ENCODE measurements at places on chromosomes 16 and 17.
A peak's percentile ranks its signal among the peaks of the same experiment; 100 is the strongest.

DNA sequence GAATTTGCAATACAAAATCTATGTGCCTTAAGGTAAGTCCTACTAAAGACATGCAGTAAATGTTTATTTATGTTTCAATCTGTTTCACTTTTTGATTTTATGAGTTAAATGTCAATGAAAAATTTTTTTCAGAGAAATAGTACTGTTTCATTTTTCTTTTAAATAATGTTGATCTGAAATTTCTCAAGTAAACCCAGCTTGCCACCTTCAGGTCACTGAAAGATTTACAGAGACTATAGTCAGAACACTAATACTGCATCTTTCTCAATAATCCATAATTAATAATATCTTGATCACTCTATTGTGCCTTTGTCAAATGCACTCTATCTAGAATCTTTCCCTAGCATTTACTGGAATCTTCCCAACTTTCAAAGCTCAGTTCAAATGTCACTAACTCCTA lies 6.5 kb upstream of the DHX40 start:
- DNase-seq, result no peak

DNA sequence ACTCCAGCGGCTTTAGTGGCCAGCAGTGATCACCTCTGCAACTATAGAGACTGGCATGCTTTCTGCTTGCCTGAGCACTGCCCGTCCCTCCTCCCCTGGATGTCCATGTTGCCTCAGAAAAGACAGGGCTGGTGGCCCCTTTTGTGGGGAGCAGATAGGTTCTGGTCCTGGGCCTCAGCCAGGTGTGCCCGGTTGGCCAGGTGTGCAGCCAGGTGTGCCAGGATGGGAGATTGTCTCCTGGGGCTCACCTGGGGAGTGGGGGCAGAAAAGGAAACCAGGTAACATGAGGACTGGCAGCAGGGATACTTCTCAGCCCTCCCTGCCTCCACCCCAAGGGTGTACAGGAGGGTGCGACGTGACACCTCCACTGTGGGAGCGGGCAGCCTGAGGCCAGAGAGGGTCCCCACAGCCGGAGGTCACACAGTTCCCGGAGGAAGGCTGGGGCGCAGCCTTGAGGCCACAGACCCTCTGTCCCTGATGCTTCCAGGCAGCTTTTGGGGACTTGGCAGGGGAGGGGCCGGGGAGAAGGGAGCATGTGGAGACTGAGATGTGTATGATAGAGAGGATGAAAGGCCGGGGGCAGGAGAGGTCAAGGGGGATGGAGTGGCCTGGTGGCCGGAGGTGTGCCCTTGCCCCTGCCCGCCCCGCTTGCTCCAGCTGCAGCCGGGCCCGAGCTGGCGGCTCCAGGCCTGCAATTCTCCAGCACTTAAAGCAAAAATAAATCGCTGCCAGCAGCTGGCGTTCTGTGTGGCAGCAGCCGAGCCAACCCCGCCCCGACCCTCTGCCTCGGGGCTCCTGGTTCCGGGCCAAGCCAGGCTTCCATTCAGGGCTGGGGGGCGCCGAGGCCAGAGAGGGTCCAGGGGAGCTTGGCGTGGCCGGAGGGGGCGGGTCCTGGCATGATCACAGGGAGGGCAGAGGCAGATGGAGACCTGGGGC lies 6.7 kb downstream of the KCNJ12 start:
- DNase-seq, result no peak

DNA sequence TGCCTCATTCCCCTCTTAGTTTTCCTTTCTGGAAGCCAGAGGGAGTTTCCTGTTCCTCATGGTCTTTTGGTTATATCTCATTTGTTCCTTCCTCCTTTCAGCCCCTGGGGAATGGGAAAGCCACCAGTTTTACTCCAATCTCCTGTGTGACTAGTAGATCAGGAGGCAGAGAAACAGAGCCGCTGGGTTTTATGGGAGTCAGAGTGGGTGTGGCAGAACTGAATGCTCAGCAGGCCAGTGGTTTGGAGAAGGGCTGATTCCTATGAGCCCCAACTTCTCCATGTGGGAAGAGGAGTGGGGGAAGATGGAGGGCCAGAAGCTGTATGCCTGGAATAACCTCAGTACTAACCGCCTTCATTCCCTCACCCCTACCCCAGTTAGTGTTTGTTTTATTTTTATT lies 4.1 kb downstream of the DNAH2 start:
- DNase-seq, result no peak

DNA sequence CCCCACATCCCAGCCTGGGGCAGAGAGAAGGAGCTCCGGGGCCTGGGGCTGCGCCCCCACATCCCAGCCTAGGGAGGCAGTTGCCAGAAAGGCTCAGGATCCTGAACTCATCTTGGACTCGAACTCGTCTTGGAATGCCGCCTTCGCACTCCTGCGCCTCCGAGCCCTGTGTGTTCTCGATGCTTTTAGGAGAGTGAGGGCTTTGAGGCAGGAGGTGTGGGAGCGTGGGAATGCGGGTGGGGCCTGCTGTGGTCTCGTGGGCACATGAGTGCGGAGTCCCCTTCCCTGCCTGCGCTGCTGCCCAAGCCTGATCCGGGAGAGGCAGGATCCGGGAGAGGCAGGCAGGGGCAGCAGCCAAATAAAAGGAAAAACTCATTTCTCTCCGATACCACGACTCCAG lies 1.2 kb downstream of the BHLHA9 start:
- DNase-seq, result no peak

- peak; percentile 71 for DNase-seq
These were observed 192.4 kb upstream of the GSE1 start for GRCh38 chr16:85420501-85421337.

- no peak for DNase-seq
These were observed 19.8 kb downstream of the SMTNL2 start for GRCh38 chr17:4604111-4604644.

GRCh38 chr17:81656118-81656743 lies at the start of gene PDE6G:
Gene PDE6G, minus strand, starts transcription at chr17:81656542. Its CDS starts 3,237 bp downstream, at chr17:81653305.
- DNase-seq, result no peak

DNA sequence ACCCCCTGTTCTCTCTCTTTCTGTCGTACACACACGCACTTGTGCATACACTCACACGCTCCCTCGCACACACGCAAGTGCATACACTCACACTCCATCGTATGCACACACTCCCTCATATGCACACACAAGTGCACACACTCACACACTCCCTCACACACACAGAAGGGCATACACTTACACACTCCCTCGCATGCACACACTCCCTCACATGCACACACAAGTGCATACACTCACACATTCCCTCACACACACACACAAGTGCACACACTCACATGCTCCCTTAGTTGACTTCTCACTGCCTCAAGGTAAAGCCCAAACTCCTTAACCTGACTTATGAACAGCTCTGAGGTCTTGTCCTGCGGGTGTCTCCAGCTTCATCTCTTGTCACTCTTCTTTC lies 78.7 kb downstream of the NOG start:
- DNase-seq, result no peak

DNA sequence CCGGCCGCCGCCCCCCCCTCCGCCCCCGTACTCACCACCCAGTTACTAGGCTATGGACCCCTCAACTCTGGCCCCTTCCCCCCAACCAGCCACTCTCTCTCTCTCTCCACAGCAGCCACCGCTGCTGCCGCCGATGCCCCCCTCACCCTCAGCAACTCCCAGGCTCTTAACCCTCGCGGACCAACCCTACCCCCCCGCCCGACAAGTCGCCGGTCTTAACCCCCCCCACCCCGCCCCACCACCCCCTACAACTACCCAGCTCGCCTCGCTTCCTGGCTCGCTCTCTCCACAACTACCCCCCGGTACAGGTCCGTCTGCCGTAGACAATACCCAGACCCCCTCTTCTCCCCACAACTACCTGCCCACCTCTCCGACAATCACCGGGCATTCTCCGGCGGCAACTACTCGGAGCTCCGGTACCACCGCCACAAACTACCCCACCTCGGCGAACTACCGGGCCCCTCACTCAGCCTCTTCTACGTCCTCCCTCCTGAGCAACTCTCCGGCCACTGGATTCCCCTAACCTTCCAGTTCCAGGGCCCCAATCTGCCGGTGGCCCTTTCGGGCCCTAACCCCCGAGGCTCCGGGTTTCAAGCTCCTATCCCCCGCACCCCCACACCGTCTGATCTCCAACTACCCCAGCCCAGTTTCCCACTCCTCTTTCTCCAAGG lies 702 bp downstream of the PHF23 start:
- no peak for DNase-seq

- DNase-seq, result peak; percentile 80
These were observed 26.3 kb downstream of the STAT5B start for GRCh38 chr17:42249681-42250446.

- DNase-seq, result no peak
These were observed 262.6 kb downstream of the MAP2K6 start for GRCh38 chr17:69677130-69677529.

DNA sequence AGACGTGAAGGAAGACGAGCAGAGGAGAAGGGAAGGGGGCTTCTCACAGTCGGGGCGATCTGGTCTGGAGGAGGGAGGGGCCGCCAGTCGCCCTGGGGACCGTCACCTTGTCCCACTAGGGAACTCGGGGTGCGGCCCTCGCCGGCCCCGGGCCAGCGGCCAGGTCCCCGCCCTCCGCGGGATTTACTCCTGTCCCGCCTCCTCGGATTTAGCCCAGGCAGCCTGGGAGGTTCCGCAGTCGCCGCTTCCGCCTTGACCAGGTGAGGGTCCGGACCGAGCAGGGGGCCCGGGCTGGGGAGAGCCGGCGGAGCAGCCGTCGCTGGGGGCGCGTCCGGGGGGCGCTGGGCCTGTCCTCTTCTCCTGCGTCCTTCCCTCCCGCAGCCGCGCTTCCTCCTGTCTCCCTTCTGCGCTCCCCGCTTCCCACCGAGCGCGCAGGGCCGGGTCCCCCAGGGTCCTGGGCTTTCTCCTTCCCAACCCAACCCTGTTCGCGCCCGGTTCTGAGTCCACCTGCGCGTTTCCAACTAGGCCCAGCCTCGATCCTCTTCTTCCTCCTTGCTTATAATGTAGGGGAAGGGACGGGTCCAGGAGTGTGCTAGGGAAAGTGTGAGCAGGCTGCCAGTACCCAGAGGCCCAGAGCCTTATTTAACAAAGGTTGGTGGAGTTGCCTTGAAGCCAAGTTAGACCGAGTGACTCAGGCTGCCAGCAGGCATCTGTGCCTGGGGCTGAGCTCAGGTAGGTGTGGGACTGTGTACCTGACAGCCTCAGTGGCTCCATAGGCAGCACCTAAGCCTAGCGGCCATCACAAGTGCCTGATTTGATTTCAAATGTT lies at the start of gene TNK1:
TSS of gene TNK1 (plus strand) at position 235 of the 829 bp plus-strand sequence. CDS start 1,838 bp downstream, outside the sequence.
- DNase-seq, result no peak

- DNase-seq, result no peak
These were observed 41.6 kb upstream of the TNRC6C start for GRCh38 chr17:77916703-77917481.

- DNase-seq, result no peak
These were observed 398.6 kb downstream of the CPPED1 start for GRCh38 chr16:12405089-12405488.

GRCh38 chr17:46163316-46163715 lies 29.9 kb downstream of the KANSL1 start:
- no peak for DNase-seq

DNA sequence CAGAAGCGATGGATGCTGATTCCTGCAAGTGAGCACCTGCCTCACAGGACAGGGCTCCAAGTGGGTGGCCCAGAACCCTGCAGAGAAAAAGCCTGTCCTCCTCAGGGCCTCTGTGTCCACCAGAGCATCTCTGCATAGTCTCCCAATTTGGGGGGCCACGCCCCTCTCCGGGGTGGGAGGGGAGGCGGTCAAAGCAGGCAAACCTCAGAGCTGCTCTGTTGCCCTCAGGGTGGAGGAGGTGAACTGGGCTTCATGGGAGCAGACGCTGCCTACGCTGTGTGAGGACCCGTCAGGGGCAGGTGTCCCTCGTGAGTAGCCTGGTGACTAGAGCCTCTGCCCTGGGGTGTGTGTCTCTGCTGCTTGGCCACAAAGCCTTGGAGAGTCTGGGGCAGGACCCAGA lies 19.3 kb downstream of the TRPV2 start:
- no peak for DNase-seq

- DNase-seq, result no peak
These were observed 19.3 kb downstream of the ARL2BP start for GRCh38 chr16:57264381-57264780.

DNA sequence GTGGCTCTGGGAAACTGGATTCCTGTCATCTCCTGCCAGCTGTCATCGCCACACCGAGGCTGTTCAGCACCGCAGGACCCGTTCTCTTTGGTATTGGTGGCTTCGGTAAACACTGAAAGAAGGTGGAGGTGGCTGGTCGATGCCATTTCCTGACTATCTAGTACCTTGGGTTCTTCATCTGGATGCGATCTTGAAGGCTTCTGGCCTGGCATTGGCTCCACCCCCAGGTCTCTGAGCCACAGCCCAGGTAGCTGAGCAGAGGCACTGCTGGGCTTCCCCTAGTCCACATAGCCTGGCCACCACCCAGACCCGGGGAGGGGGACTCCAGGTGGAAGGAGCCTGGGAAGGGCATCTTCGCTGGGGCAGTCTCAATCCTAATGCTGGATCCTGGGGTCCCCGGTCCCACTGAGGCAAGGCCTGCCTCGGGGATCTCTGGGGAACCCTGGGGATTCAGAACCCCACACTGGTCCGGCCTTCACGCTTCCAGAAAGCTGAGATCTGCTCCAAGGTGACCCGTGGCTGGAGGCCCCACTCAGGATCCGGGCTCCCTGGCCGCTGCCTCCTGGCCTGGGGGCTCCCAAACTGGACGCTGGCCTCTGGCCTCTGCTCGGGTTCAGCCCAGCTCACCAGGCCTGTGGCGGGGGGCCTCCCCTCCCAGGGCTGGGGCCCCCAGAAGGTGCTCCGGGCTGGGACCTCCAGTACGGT lies 1.8 kb downstream of the C16orf54 start:
- DNase-seq, result peak; percentile 48

DNA sequence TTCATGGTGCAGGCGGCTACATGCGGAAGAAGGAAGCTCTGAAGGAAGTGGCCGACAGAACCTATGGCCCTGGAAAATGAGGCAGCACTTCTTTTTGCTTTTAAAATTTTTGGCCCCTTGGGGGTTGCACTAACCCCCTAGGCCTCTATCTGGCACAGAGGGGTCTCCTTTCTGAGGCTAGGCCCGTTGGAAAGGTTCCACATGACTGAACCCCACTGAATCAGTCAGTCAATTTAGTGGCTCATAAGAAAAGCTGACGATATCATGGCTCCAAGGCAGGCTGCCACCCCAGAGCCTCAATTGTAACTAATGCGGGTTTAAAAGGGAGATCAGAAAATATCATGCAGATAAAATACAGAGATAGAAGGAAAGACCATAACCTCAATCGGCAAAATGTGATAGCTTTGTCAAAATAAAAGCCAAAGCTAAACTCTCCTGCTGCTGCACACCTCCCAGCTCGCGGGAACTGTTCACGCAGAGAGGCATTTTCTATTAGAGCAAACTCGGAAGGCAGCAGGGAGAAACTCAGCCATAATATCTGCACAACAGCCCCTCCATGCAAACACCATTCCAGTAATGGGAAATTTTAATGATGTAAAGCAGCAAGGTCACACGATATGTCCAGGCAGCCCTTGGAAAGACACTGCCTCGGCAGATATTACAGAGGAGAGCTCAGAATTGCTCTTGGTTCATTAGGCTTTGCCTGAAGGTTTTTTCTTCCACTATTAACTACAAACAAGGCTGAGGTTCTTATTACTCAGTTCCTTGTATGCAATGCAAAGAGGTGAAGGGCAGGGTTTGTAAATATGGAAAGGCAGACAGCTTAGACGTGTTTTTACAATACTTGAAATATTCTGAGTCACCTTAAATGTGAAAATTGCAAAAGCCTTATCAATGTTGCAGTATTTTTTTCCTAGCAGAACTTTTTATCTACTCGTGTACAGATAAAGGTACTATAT lies 200.4 kb upstream of the PMFBP1 start:
- DNase-seq, result no peak

GRCh38 chr17:79929257-79930061 lies 90.2 kb upstream of the CBX4 start:
- DNase-seq, result no peak

GRCh38 chr16:73545290-73545689 lies 497.4 kb upstream of the ZFHX3 start:
- DNase-seq, result no peak

Data from naive thymus-derived CD4-positive, alpha-beta T cell (primary cell).